Tongue (tissue), 3 donors: ENCODE measurements at places on chromosomes 16 and 17. TPM values are rescaled to one million over a fixed set of nuclear protein-coding genes. Genes with fewer than 3 reads are reported as not detected.

Gene CCL7
- total RNA-seq, result not detected

Gene DNAJC7
- total RNA-seq, result 71.7 TPM

Gene ACD
- total RNA-seq, result 7.3 TPM

Gene DNASE1
- total RNA-seq, result 41.1 TPM

Gene CA7
- not detected for total RNA-seq

Gene ARL5C
- total RNA-seq, result not detected

Gene GRN
- total RNA-seq, result 137 TPM

Gene RNF112
- 3.2 TPM for total RNA-seq

Gene CNGB1
- 0.41 TPM for total RNA-seq
